KBM-7 (cell line): ENCODE measurements at places on chromosomes 1 and 21.
A peak's percentile ranks its signal among the peaks of the same experiment; 100 is the strongest.

GRCh38 chr1:113021430-113022085, 51.4 kb upstream of the LRIG2 start:
- DNase-seq, result no peak

GRCh38 chr1:159190441-159190840, 14.2 kb upstream of the ACKR1 start:
- no peak for DNase-seq

DNA sequence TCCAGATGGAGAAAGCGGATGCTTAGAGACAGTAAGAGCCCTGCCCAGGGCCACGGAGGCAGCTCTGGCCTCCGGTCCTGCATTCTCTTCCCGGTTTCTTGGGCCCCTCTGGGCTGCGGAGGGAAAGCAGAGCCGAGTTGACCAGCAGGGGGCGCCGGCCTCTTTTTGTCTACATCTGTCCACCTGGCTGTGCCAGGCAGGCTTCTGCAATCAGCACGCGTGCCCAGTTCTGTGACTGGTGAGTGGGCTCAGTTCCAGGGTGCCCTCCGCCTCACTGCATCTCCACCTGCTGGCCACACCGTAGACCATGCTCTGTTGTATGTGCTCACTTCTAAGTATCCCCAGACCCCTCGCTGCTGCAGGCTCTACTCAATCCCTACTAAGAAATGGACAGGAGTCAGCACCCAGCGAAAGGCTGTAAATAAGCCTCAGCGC, 6.7 kb upstream of the HUNK start:
- DNase-seq, result peak; percentile 82

GRCh38 chr21:44792702-44793591, 8.7 kb downstream of the UBE2G2 start:
- peak; percentile 77 for DNase-seq

GRCh38 chr21:41678016-41678923, 88.6 kb downstream of the RIPK4 start:
- DNase-seq, result no peak

- DNase-seq, result no peak
These were observed 97.4 kb upstream of the IPO9 start for GRCh38 chr1:201731592-201731991.

- no peak for DNase-seq
These were observed 108.1 kb downstream of the SLC44A5 start for GRCh38 chr1:75502776-75503175.

GRCh38 chr1:156938813-156939212, 18.4 kb downstream of the LRRC71 start:
- DNase-seq, result no peak

DNA sequence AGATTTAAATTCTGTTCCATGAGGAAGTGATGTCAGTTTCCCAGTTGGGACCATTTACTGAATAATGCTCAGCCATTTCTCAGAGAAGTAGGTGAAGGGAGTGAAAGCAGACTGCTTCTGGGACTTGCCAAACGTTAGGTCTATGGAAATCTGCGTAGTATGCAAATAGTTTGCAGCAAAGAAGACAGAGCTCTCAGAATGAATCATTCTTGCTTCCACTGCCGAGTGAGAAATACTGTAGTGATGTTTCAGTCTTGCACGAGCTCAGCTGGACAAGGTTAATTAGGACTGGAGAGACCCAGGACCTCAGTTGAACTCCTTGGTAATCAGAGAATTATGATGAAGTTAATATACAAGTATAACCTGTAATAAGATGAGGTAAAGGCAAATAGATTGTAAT, 317.7 kb upstream of the DAB1 start:
- no peak for DNase-seq

DNA sequence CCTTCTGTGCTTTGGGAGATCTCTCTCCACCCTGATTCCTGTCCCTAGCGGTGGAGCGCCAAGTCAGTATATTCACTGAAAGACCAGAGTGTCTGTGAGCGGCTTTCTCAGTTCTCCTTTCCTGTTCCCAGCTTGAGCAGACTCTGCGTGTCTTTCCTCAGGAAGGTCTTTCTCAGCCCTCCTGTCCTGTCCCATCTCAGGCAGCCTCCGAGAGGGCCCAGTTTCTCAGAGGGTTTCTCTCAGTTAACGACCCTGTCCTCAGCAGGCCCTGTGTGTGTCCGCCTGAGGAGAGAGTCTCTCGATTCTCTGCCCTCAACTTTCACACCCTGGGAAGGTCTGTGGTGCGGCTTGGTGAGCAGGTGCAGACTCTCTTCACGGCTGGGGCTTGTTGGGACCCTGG, 34.0 kb upstream of the CHIT1 start:
- DNase-seq, result no peak

- DNase-seq, result no peak
These were observed 96.8 kb upstream of the ADGRL2 start for GRCh38 chr1:81703756-81704463.

DNA sequence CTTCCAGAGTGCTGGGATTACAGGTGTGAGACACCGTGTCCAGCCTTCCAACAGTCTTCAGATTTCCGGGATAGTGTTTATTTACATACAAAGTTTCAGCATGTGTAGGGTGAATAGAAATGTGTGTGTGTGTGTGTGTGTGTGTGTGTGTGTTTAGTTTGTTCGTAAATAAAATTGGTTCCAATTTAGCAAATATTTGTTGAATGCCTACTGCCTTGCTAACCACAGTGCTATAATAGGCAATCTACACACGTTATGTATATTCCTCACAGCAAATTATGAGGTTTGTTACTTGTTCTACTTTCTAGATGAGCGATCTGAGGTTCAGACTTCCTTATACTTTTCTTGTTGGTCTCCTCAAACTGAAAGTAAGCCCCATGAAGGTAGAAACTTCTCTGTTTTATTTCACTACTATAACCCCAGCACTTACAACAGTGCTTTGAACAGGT, 32.8 kb upstream of the EPS15 start:
- DNase-seq, result no peak

DNA sequence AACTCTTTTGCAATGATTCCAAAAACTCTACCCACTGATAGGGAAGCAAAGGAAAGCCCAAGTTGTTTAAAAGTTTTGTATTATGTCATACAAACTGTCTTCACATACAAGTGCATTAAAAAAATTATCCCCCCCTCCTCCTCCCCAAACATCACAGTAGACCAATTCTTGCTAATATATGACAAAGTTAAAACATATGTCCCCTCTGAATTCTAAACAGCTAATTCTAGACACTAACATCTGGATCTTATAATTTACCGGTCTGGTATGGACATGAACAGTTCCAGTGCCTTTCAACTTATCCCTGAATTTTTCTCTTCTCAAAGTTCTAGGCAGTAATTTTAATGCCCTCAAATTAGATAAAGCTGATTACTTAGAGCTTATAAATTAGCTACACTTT, 13.4 kb downstream of the RIT1 start:
- DNase-seq, result no peak

- DNase-seq, result no peak
These were observed 1.3 kb downstream of the S1PR1 start for GRCh38 chr1:101238031-101238628.

GRCh38 chr1:33500547-33500946, 28.1 kb downstream of the ZSCAN20 start:
- DNase-seq, result no peak

- no peak for DNase-seq
These were observed 12.0 kb downstream of the DUSP10 start for GRCh38 chr1:221729771-221730330.

GRCh38 chr1:24762133-24762676, 17.0 kb downstream of the CLIC4 start:
- DNase-seq, result peak; percentile 70

DNA sequence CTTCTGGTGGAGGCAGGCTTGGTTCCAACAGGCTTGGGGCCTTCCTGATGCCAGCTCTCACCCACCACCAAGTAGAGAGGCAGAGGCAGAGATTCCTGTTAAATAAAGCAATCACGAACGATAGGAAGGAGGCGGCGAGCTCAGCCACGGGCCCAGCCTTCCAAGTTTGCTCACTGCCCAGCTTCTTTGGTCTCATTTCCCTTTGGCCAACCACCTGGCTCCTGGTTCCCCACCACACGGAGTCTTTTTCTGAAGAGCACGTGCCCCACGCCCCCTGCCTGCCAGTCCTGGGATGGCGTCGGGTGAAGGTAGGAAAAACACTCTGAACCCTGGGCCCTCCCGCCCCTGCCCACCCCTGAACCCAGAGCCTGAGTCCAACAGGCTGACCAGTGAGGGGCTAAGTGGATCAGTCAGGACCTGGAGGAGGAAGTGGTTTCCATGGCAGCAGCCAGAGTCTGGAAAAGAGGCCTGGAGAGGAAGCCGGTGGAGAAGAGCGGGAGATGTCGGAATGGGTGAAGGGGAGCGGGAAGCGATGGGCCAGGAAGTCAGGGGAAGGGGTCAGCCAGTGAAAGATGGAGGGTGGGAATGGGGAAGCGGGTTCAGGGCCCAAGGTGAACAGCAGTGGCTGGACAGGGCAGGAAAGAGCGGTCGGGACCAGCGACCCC, 158.2 kb upstream of the KLHDC7A start:
- no peak for DNase-seq

DNA sequence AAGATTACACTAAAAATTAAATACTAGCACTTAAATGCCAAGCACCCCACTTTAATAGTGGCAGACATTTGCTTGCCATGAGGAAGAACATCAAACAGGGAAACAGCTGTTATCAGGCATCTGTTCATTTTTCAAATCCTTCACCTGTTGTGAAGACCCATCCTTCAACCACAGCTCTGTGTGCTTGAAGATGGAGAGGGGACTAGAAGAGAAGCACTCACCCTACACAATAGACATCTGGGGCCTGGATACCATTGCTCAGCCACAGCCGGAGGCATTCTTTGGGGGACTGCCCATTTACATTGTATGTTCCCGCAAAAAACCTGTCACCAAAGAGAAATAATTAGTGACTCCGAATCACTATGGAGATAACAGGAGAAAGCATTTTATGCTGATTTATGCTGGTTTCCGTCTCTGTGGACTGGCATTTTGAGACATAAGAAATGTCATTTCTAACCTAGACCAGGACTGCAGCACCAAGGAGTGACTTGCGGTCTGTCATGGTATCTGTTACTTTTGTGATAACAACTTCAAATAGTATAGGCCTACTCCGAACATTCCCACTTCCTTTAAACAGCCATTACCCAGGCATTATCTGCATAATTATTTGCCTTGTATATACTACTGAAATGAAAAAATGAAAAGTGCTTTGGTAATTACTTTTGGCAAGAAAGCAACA, 28.8 kb upstream of the MTF1 start:
- DNase-seq, result no peak

DNA sequence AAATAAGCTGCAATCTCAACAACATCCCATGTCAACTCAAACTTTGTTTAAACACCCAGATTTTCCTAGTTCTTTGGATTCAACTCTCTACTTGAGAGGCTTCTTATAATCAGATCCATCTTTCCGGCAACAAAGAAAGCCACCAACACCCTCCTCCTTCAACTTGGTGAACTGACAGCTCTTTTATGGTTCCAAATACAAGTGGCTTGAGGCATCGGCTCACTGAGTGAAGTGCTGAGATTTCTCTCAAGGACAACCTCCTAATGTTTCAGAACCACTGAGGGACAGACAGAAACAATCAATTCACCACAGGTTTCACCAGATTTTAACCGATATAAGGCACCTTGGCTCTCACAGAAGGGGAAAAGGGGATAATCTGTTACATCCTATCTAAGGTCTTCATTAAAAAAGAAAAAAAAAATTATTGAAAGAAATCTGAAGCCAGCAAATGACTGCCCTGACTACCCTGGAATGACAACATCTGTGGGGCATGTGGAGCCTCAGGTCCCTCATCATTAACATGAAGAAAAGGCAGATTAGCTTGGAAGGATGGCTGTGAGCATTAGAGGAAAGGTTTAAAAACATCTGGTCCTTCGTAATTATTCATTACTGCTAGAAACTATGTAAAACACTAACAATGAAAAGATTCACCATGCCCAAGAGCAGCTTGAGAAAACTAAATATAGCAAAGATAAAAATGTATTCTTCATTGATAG, 50.9 kb downstream of the PTPN14 start:
- DNase-seq, result no peak

DNA sequence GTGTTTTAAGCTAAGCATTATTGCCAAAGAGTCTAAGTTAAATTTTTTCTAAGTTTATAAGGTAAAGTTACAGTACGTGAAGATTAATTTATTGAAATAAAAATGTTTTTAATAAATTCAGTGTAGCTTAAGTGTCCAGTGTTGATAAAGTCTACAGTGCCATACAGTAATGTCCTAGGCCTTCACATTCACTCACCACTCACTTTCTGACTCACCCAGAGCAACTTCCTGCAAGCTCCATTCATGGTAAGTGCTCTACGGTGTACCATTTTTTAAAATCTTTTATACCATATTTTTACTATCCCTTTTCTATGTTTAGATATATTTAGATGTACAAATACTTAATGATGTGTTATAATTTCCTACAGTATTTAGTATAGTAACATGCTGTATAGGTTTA, 173.2 kb downstream of the CACNA1E start:
- DNase-seq, result no peak

- no peak for DNase-seq
These were observed 27.1 kb upstream of the SEC16B start for GRCh38 chr1:177996957-177997356.

DNA sequence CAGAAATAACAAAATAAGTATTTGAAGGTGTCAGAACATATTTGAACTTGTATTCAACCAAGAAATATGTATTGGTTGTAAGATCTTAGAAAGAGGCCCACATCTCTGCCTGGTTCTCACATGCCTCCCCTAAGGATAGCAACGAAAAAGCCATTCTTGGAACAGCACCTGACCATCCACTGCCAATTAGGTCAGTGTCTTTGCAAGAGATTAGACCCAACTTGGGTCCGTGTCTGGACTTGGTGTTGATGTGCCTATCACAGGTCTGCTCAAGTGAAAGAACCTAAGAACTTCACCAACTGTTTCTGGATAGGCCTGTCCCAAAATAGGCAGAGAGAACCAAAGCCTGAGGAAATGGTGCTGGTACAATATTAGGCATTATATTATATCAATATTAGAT, 46.0 kb upstream of the COG2 start:
- DNase-seq, result no peak
